ENCODE measurements at places on chromosomes 3 and 15. TPM values are rescaled to one million over a fixed set of nuclear protein-coding genes. Genes with fewer than 3 reads are reported as not detected.

DPPA4 gene
- polyA plus RNA-seq, result 1.3 TPM

HIGD2B gene
- not detected for polyA plus RNA-seq

LARP6 gene
- 6.2 TPM for polyA plus RNA-seq

CAND2 gene
- 2.8 TPM for polyA plus RNA-seq

ACP3 gene
- polyA plus RNA-seq, result 0.64 TPM

CNTN3 gene
- polyA plus RNA-seq, result 4.7 TPM

STRC gene
- polyA plus RNA-seq, result 10.9 TPM

DNA sequence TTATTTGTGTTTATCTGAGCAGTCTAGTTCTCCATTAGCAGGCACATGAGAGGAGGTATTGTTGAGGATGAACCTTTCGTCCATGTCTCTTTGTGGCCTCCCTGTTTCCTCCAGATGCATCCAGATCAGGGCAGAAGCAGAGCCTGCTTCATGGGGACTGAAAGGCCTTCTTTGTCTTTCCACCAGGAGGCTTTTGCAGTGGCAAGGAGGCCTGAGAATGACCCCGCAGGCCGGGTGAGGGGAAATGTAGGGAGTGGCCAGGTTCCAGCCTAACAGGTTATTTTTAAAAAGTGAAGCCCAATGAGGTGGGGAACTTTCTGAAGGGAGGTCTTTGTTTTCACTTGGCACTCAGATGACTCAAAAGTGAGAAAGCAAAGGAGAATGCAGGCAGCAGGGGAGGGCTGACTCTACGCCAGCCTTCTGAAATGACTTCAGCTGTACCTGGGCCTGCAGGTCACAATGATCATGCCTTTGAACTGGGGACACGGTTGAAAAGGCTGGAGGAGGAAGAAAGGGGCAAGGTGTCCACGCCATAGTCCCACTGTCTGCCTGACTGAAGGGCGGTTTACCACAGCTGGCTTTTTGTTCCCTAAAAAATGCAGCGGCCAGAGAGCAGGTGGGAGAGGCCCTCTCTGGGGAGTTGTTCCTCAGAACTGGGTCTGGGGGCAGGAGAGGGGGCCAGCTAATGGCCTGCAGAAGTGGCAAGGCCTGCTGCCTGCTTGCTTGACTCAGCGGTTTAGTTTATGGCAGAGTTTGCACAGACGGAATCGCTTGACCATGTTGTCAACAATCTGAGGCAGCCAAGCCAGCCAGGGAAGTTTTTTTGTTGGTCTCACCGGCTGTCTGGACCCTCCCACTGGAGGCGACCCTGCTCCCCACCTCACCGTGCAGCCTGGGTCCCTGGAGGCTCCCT is 28.7 kb downstream of the CMTM7 start:
- peaks cover 18% of the 10 kb centered on the region for H3K4me1 ChIP-seq
- H3K27me3 ChIP-seq, result no peaks in the 10 kb centered on the region

DNA sequence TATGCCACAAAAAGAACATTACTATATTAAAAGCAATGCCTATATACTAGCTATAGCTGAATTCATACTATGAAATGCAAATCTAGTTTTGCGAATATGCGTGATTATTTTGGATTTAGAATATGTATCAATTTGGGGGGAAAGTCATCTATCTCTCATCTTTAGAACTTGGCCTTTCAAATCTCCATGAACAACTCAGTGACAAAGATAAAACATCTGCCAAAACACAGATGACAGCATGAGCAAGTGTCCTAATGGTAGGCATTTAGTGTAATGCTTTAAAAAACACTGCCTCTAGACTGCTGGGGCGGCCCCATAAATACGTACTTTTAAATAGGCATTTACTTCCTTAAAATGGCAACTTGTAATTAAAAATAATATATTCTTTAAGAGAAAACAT is 2.7 kb downstream of the CD47 start:
- peaks cover 3% of the 10 kb centered on the region for H3K27me3 ChIP-seq
- H3K4me1 ChIP-seq, result peaks cover 9% of the 10 kb centered on the region
- DNase-seq, result no peak
- H3K36me3 ChIP-seq, result no peaks in the 10 kb centered on the region

DNA sequence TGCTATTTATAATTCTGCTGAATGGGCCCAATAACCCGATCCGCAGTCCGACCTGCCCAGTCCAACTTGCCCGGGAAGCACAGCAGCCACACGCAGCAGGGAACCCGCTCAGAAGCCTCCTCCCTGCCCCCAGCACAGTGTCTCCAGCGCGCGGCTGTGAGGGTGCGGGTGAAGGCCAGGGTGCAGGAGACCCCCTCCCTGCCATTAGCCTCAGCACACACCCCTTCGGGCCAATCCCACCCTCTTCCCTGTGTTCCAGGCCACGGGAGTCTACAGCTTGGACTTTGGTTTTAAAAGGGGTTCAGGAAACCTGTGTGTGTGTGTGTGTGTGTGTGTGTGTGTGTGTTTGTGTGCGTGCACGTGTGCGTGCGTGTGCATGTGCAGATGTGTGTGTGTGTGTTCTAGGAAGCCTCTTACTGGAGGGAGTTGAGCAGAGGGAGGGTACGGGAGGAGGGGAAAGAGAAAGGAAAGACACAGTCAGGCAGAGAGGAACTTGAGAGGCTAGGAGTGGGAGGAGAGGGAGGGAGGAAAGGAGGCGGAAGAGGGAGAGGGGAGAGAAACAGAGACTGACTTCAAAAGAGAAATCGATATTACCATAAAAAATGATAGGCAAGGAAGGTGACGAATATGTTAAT is 34.2 kb downstream of the ATP2B2 start:
- H3K4me1 ChIP-seq, result no peaks in the 10 kb centered on the region
- no peak overlapping the region for H3K27ac ChIP-seq
- no peak overlapping the region for H3K4me3 ChIP-seq
- peak; percentile 37 for DNase-seq
- peaks cover 24% of the 10 kb centered on the region for H3K27me3 ChIP-seq

- peak; percentile 53 for DNase-seq
- H3K4me1 ChIP-seq, result peaks cover 13% of the 10 kb centered on the region
- H3K27me3 ChIP-seq, result no peaks in the 10 kb centered on the region
These were observed 24.2 kb downstream of the PIAS1 start for GRCh38 chr15:68078365-68078764.

- H3K27ac ChIP-seq, result no peak overlapping the region
- peaks cover 4% of the 10 kb centered on the region for H3K4me1 ChIP-seq
- no peak for DNase-seq
- H3K4me3 ChIP-seq, result no peak overlapping the region
These were observed 17.4 kb downstream of the GPR160 start for GRCh38 chr3:170055209-170055608.

- DNase-seq, result no peak
- H3K27ac ChIP-seq, result no peak overlapping the region
- H3K4me1 ChIP-seq, result no peaks in the 10 kb centered on the region
- H3K36me3 ChIP-seq, result no peaks in the 10 kb centered on the region
These were observed 27.7 kb upstream of the TSPAN3 start for GRCh38 chr15:77098572-77098971.

DNA sequence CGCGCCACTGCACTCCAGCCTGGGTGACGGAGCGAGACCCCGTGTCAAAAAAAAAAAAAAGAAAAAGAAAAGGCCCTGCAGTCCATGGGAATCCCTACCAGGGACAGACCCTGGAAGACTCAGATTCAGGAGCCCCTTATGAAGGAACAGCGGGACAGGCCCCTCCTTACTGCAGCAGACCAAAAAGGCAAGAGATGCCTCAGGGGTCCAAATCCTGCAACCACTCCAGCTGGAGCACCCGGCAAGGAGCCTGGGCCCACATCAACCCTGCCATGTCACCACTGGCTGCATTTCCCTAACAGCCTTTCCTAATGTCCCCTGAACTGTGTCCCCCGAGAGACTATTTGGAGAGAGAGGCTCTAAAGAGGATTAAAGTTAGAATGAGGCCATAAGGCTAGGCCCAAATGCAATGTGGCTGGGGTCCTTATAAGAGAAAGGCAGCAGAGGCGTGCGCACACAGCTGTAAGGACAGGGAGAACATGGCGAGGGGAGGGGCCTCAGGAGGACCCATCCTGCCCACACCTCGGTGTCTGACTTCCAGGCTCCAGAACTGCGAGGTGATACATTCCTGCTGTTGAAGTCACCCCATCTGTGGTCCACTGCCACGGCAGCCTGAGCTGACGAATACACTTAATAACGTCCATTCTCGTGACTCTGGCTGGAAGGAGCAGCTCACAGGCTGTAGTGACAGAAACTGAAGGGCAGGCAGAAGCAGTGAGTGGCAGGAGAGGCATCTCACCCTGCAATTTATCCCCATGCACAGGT is 78.1 kb downstream of the ATP10A start:
- no peaks in the 10 kb centered on the region for H3K27me3 ChIP-seq
- H3K36me3 ChIP-seq, result no peaks in the 10 kb centered on the region
- no peak overlapping the region for H3K27ac ChIP-seq
- H3K4me1 ChIP-seq, result peaks cover 4% of the 10 kb centered on the region
- H3K4me3 ChIP-seq, result no peak overlapping the region

DNA sequence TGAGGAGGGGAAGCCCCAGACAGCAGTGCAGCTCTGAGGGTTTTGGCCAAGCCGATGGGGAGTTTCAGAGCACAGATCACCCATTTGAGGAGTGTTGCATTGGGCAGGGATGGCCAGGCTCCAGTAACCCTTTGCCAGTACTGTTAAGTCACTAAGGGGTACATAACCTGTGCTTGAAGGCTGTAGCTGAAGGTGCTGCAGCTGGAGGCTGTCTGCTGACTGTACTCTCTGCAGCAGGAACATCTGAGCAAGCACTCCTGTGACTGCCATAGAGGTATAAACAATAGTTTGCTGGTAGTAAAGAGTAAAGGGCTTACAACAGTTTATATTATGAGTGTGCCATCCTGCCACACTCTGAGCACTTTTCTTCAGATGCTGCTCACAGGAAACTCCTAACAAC is 297.8 kb downstream of the EPHA3 start:
- H3K27ac ChIP-seq, result no peak overlapping the region
- H3K27me3 ChIP-seq, result no peaks in the 10 kb centered on the region
- no peaks in the 10 kb centered on the region for H3K36me3 ChIP-seq
- DNase-seq, result no peak
- H3K4me3 ChIP-seq, result no peak overlapping the region

GRCh38 chr3:117706037-117706436 is 996.5 kb downstream of the TUSC7 start:
- DNase-seq, result no peak
- H3K27ac ChIP-seq, result no peak overlapping the region
- no peaks in the 10 kb centered on the region for H3K27me3 ChIP-seq
- H3K4me1 ChIP-seq, result no peaks in the 10 kb centered on the region

DNA sequence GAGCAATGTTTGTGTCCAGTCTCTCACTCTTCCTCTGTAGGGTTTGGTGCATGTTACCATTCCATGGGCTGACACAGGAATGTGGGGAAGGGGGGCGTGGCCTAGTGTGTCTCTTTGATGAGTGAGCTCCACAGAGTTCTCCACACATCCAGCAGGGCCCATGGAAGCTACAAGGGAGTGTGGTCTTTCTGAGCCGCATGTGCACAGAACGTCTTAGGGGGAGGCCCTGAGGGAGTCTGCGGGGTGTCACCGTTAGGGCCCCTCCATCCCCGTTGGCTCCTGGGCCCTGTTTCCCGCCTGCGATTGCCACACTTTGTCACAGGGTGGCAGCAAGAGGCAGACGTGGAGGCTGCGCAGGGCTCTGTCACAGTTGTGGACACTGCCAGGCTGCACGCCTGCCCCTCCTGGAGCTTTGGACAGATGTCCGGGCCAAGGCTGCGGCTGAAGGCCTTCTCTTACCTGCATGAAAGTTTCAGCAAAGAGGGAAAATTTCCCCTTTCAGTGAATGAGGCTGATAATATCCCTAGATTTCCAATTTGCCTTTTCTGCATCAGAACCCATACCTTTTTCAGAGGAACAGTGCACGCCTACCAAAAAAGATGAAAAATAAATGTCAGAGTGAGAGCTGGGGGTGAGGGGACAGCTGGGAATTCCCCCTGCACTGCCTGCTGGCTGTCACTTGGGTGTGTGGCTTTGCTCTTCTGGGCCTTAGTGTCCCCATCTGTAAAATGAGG is 24.3 kb downstream of the CACNA2D3 start:
- H3K4me1 ChIP-seq, result no peaks in the 10 kb centered on the region
- no peaks in the 10 kb centered on the region for H3K36me3 ChIP-seq
- H3K27ac ChIP-seq, result no peak overlapping the region
- no peak for DNase-seq
- no peaks in the 10 kb centered on the region for H3K27me3 ChIP-seq
- H3K4me3 ChIP-seq, result no peak overlapping the region

GRCh38 chr3:2856138-2857133 is 253.7 kb downstream of the IL5RA start:
- H3K36me3 ChIP-seq, result no peaks in the 10 kb centered on the region
- no peaks in the 10 kb centered on the region for H3K27me3 ChIP-seq
- DNase-seq, result no peak
- no peak overlapping the region for H3K27ac ChIP-seq
- peaks cover 4% of the 10 kb centered on the region for H3K4me1 ChIP-seq
- no peak overlapping the region for H3K4me3 ChIP-seq

DNA sequence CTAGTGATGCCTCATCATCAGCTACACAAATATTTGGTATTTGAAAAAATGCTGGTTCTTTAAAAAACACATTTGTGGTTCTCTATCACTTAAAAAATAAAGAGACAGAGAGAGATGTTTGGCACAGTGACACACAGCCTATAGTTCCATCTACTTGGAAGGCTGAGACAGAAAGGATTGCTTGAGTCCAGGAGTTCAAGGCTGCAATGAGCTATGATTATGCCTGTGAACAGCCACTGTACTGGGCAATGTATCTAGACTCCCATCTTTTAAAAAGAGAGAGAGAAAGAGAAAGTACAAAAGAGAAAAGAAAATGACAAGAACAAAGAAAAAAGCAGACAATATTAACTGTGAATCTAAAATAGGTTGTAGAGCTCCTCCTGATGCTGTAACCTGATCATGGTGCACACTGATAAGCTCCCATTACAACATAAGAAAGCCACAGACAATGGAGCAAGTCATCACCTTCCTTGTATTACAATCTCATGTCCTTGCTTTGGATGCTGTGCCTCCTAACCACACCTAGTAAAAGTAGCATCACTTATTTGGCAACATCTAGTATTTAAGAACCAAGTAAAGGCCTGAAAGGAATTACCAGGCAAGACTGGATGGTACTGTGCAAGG is 31.7 kb upstream of the MAP4 start:
- no peaks in the 10 kb centered on the region for H3K4me1 ChIP-seq
- no peaks in the 10 kb centered on the region for H3K27me3 ChIP-seq
- DNase-seq, result no peak

GRCh38 chr3:172694573-172695246 is 16.2 kb downstream of the NCEH1 start:
- H3K36me3 ChIP-seq, result no peaks in the 10 kb centered on the region
- H3K4me3 ChIP-seq, result no peak overlapping the region
- no peaks in the 10 kb centered on the region for H3K27me3 ChIP-seq
- DNase-seq, result no peak

DNA sequence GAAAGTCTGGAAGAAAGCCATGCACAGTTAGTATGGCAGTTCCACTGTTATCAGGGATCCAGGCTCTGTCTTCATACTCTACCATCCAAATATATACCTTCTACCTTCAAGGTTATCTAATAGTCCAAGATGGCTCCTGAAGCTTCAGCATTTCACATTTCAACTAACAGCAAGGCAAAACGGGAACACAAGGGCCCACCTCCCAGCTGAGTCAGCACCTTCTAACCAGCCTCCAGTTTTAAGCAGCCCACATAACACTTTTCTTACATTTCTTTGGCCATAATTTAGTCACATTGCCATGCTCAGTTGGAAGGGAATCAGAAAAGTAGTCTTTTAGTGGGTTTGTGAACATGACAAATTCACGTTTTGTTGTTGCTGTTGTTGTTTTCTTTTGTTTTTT is 15.4 kb upstream of the MSL2 start:
- no peaks in the 10 kb centered on the region for H3K4me1 ChIP-seq
- no peaks in the 10 kb centered on the region for H3K36me3 ChIP-seq
- no peak overlapping the region for H3K4me3 ChIP-seq
- DNase-seq, result no peak
